ENCODE measurements at places on chromosomes 5 and 9.

DNA sequence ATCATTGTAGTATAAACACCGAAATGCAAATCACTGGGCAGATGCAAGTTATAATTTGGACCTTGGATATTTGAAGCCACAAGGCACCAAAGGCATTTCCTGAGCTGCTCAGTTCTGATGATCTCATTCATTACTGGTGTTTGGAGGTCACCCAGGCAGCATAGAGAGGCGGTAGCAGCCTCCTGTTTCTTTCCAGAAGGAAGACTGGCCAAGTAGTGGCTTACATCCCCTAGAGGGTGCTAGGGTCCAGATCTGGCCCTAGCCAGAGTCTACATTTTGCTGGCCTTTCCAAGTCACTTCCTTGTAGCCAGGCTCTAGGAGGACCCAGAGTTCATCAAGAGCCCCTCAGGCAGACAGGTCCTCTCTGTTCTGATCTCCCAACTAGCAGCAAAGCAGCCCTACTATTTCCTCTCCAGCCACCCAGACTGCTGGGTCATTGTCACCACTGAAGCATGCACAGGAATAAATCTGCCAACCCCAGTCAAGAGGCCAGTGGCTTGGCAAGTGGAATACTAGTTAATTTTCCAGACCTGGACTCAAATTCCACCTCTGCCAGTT is 33.4 kb upstream of the TTC1 start:
- peak; percentile 75 for DNase-seq

DNA sequence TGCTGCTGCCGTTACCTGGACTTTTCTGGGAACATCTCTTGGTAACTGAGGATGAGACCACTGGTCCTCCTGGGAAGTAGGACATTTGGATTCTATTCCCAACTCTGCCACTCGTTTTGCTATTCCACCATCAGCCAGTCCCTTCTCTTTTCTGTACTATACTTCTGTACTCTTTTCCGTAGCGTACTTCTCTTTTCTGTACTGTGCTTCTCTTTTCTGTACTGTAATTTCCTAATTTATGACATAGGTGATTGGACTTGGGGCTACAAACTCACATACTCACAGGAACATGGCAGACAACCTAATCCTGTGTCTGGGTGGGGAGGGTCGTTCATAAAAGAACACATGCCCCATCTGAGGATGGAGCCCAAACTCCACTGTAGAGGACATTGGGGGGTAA is 335.3 kb upstream of the PANK3 start:
- no peak for DNase-seq

DNA sequence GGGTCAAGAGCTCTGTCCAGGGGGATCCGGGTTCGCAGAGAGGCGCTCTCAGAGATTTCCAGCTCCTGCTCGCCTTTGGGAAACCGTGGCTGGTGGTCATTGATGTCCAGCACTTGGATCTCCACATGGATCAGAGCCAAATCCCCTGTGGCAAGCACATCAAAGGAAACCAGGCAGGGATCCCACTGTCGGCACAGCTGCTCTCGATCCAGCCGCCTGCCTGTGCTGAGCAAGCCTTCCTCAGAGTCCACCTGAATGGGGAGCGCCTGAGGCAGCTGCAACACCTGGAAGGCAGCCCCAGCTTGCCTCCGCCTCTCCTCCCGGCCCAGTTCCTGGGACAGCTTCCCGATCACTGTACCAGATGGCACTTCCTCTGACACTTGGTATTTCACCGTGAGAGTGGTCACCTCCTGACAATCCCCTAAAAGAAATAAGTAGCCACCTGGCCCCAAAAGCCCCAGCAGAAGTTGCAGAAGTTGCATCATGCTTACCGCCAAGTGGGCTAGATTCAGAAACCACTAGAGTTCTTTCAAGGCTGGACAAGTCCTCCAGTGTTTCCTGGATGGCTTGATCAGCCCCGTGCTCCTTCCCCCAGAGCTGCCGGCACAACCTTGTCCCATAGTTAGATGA is 520 bp downstream of the PCDH12 start:
- no peak for DNase-seq

DNA sequence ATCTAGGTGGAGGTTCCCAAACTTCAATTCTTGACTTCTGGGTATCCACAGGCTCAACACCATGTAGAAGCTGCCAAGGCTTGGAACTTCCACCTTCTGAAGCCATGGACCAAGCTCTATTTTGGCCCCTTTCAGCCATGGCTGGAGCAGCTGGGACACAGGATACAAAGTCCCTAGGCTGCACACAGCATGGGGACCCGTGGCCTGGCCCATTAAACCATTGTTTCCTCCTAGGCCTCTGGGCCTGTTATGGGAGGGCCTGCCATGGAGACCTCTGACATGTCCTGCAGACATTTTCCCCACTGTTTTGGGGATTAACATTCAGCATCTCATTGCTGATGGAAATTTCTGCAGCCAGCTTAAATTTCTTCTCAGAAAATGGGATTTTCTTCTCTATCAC is 1908.0 kb downstream of the EFNA5 start:
- DNase-seq: no peak

DNA sequence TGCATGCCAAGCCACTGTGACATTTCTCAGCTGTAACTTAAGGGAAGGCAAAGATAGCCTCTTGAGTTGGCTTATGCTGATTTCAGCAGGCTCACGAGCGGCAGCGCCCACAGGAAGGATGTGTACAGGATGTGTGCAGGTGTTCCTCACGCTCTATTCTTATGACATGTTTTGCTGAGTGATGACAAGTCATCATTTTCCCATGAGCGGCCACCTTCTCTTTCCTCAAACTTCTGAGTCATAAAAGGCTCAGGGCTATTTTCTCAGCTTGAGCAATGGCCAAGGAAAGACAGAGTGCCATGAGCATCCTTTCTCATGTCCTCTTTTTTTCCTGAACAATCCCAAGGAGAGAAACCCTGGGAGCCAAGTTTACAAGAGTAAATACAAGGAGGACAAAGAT is 365.9 kb downstream of the PLK2 start:
- DNase-seq: peak; percentile 36

DNA sequence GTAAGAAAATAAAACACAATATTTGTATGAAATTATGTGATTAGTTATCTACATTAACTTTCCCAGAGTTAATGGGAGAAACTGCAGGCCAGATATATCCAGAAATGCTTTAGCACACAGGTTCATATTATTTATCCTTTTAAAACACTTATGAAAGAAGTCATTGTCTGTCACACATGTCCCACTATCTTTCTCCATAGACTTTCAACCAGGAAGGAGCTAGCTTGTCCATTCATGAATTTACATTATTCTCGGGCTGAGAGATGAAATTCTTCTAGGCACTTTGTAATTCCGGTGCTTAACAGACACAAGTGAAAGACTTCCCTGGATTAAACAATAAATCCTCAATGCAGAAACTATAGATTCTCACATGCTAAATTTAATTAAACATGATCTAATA is 1043.2 kb downstream of the CDH9 start:
- no peak for DNase-seq

- DNase-seq: no peak
Observed at GRCh38 chr9:131239161-131239975, 36.9 kb downstream of the FAM78A start.

- no peak for DNase-seq
Observed at GRCh38 chr9:111966861-111967291, 70.3 kb downstream of the UGCG start.

DNA sequence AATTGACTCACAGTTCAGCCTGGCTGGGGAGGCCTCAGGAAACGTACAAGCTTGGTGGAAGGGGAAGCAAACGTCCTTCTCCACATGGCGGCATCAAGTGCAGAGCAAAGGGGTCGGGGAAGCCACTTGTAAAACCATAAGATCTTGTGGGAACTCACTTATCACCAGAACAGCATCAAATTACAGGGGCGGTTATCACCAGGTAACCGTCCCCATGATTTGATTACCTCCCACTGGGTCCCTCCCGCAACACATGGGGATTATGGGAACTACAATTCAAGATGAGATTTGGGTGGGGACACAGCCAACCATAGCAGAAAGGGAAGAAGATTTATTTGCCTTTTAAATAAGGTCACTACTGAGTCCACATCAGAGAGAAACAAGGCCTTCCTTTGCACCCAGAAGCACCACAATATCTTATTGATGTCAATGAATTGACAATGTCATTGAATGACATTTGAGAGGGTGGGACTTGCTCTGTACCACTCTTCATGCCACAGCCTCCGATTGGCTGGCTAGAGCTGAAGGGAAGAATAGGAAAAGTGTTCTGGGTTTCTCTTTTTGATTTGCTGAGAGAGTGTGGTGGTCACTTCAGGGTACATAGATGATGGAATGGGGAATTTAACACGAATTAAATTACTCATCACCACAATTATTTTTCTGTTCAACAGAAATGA is 11.0 kb downstream of the SKP2 start:
- no peak for DNase-seq
